ENCODE measurements at places on chromosomes 7 and 10.

DNA sequence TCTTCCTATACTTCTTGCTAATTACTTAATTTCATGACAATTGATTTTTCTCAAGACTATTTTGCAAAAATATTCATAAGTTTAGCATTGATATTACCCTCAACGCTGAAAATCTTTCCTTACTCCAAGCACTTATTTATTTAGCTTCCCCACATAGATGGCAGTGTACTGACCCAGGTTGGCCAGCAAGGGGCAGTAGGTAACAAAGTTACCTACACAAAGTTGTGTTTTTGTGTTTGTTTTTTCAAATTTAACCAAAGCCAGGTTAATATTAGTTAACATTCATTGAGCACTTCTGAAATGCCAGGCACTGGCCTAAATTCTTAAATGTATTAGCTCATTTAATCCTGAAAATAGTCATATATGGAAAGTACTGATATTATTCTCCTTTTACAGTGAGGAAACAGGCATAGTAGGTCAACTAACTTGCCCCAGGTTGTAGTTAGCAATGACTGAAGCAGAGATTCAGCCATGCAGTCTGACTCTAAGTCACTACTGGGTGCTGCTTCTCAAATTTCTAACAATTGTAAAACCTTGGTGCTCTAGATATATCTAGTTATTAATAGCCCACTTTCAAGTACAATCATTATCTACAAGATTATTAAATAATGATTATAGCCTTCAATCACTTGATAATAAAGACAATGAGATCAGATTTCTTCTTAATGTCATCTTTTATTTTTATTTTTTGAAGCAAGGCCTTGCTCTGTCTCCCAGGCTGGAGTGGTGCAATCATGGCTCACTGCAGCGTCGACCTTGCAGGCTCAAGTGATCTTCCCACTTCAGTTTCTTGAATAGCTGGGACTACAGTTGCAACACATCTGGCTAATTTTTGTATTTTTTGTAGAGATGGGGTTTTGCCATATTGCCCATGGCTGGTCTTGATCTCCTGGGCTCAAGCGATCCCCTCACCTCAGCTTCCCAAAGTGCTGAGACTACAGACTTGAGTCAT, 5.8 kb upstream of the GGCT start:
- peak; percentile 11 for DNase-seq

DNA sequence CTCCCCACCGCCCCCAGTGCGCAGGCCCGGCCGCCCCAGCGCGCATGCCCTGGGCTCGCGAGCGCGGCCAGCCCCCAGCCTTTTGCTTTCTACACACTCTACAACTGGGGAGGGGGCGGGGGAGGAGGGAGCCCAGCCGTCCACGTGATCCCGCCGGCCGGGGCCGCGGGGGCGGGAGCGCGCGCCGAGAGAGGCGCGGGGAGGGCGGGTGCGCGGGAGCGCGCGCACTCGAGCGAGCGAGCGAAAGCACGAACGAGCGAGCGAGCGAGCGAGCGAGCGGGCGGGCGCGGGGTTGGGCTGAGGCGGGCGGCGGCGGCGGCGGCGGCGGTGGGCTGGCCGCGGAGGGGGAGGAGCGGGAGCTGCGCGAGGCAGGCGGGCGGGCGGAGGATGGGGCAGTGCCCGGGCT, at the start of gene AUTS2:
AUTS2 (plus strand) TSS at position 395 of the 406 bp plus-strand sequence. CDS start 1,179 bp downstream, outside the sequence.
- no peak for DNase-seq

GRCh38 chr10:44177610-44178009, 207.3 kb downstream of the CXCL12 start:
- no peak for DNase-seq

DNA sequence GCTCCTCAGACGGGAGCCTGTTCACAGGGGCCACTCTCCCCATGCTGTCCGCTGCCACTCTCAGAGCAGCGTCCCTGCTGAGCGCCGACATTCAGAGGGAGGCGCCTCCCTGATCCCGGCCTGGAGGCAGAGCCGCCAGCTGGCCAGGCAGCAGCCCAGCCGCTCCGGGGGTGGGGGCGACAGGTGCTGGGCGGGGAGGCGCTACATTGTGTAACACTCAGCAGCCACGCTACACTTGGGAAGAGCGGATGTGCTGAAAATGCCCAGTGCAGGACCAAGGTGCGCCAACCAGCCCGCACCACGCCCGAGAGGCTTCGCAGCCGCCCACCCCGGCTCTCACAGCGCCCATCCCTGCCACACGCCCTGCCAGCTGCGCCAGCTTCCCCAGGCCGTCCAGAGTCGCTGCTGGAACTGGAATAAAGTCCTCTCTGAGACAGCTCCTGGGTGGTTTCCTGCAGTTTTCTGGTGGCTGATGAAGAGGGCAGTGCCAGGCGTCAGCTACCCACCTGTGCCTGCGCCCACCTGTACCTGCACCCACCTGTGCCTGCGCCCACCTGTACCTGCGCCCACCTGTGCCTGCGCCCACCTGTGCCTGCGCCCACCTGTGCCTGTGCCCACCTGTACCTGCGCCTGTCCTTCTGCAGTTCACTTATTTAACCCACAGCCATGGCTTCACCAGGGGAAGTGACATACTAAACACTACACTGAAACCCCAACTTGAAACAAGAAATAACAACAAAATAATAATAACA, 25.7 kb downstream of the STK32C start:
- no peak for DNase-seq

DNA sequence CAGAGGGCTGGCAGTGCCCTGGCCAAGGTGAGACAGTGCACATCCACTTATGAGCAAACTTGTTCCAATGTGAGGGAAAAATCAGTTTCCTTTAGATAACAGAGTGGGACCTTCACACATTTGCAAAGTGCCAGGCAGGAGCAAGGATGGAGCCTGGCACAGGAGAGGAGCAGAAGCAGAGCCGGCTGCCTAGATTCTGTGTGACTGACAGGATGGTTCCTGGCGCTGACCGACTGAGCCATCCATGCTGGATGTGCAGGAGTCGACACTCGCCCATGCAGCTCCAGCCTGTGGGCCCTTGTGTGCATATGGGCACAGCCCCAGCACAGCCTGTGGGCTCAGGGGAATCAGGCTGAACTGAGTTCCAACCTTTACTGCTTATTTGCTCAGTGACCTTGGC, 346.5 kb downstream of the GRID1 start:
- no peak for DNase-seq

DNA sequence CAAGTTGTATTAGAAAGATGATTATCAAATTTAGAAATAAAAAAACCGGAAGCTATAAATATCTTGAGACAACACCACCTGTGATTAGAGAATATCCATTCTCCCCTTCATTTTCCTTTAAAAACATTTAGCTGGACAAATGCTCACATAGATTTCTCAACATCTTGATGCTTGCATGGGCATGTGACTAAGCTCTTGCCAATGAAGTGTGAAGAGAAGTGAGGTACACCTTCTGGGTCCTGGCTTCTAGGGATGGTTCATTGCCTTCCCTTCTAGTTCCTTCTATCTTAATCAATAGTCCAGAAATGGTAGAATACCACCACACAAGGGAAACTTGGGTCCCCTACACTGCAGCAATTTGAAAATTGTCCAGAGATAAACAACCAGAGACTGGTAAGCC, 41.0 kb downstream of the WAPL start:
- no peak for DNase-seq

DNA sequence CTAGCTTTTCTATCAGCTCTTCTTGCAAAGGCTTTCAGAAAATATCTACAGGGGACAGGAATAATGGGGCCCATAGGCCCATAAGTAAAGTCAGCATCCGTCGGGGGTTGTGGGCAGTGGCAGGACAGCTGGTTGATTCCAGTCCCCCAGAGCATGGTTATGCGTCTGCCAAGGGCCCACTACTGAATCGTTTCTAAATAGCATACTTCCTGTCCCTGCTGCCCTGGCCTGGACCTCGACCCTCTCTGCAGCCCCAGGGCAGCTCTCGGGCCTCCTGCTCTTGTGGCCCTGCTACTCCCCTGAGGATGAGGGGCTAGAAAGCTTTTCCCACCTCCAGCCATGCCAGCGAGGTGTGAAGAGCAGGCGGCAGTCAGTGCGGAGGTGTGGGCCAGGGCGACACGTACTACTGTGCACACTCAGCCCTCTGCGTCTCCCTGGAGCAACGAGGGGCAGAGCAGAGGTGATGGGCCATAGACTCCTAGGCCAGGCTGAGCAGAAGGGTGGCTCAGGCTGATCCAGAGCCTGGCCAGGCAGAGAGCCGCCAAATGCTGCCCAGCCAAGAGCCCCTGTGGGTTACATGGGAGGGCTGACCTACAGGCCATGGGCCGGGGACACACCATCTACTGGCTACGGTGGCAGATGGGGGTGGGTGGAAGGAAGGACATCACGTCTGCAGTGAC, 4.7 kb upstream of the OPN4 start:
- DNase-seq: no peak

- DNase-seq: no peak
Measured at GRCh38 chr10:82768040-82768439, 893.0 kb downstream of the NRG3 start.

- no peak for DNase-seq
Measured at GRCh38 chr7:28151965-28152364, 28.6 kb downstream of the JAZF1 start.

DNA sequence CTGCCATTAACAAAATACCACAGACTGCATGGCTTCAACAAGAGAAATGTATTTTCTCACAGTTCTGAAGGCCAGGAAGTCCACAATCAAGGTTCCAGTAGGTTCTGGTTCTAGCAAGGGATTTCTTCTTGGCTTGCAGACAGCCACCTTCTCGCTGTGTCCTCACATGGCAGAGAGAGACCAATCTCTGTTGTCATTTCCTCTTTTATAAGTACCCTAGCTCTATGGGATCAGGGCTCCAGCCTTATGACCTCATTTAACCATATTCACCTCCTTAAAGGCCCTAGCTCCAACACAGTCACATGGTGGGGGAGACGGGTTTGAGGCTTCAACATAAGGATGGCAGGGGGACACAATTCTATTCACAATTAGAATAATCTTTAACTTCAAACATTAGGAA, 23.6 kb downstream of the ABI1 start:
- no peak for DNase-seq

DNA sequence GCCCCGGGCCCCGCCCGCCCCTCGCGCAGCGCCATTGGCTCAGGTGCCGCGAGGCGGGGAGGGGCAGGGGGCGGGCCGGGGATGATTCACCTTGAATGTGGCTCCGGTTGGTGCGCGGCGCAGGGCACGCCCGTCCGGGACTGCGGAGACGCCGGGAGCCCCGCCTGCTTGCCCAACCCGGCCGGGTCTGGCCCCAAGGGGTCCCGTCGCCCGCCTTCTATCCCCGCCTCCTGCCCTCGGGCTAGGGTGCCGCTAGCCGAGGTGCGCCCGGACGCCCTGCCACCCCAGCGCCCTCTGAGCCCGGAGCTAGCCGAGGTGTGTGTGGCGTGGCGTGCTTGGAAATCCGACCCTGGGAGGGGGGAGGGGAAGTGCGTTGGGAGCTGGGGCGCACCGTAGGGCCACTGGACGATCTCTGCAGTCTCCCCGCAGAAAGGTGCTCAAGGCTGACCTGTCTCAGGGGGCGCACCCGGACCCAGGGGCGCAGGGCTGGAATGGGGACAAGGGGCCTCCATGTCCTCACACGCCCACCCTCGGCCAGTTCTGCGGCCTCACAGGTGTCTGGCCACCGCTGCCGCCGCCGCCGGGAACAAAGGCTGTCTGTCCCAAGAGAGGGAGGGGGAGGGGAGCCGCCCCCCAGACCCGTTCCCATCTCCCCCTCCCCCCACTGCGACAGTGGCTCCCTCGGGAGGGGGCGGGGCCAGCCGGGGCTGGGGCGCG, 168.9 kb downstream of the NRF1 start:
- DNase-seq: peak; percentile 72

- no peak for DNase-seq
Measured at GRCh38 chr10:130656187-130656575, 520.0 kb downstream of the GLRX3 start.

Measured in stimulated activated CD4-positive, alpha-beta T cell treated with anti-CD3 and anti-CD28 coated beads, Interleukin-1b, Interleukin-23, amount 100 ng/mL, for 24 hours (primary cell).